Stimulated activated CD4-positive, alpha-beta T cell treated with anti-CD3 and anti-CD28 coated beads, Interleukin-4, amount 100 ng/mL, for 1 hour (primary cell): ENCODE measurements at places on chromosomes 3 and 15.

GRCh38 chr3:54649551-54649950, 278.3 kb downstream of the LRTM1 start:
- no peak for DNase-seq

DNA sequence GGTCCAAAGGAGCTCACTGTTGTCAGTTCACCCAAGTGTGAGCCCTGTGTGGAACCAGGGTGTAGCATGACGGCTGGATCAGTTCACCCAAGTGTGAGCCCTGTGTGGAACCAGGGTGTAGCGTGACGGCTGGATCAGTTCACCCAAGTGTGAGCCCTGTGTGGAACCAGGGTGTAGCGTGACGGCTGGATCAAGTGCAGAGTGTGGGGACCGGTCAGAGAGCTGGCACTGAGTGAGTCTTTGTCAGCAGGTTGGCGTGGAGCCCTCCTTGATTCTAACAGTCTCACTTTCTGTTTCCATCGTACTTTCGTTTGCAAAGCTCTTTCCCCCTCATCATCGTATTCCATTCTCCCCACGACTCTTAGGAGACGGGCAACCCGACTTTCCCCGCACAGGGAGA, 57.9 kb upstream of the DLG1 start:
- no peak for DNase-seq

- no peak for DNase-seq
These were observed 36.9 kb downstream of the SENP8 start for GRCh38 chr15:72155003-72155621.

DNA sequence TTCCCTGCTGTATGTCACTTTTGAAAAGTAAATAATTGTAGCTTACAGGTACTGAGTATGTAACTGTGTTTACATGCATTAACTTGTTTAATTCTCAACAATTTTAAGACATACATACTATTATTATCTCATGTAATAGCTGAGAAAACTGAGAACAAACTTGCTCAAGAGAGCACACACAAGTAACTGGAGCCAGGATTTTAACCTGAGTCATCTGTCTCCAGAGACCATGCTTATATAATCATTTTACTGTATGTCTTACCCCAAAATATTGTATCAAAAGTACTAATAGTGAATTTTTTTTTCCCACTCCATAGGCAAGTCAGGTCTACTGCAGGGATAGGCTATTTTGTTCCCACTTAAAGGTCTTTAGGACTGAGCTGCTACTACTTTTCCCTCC, 95.4 kb downstream of the FEZF2 start:
- DNase-seq = no peak

- DNase-seq = no peak
These were observed 976 bp downstream of the ATP2B2 start for GRCh38 chr3:10504171-10505049.

- DNase-seq = no peak
These were observed 4.3 kb downstream of the PFKFB4 start for GRCh38 chr3:48552111-48552951.

GRCh38 chr15:60138397-60138968, 134.4 kb downstream of the FOXB1 start:
- DNase-seq = no peak

- no peak for DNase-seq
These were observed 124.2 kb downstream of the LIPC start for GRCh38 chr15:58556028-58556361.

DNA sequence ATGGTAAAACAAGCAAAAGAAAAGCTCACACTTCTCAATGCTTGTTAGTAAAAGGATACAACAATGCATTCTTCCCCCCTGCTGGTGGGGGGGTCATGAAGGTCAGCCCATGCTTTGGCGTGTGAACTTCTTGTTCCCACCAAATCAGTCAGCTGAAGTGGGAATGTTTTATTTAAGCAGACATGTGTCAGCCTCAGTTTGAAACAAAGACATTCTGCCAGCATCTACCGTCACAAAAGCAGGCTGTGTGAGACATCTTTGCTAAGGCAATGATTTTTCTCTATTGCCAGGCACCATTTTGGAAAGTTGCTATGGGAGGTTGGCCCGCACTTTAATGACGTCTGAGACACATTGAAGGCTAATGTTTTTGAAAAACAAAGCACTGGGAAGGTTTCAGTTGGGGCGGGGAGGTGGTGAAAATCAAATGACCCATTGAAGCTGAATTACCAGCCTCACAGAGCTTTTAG, 206.6 kb downstream of the TLE3 start:
- DNase-seq = no peak

GRCh38 chr3:153138276-153139210, 23.5 kb upstream of the RAP2B start:
- peak; percentile 50 for DNase-seq

GRCh38 chr3:177599326-177599725, 402.0 kb upstream of the TBL1XR1 start:
- no peak for DNase-seq

DNA sequence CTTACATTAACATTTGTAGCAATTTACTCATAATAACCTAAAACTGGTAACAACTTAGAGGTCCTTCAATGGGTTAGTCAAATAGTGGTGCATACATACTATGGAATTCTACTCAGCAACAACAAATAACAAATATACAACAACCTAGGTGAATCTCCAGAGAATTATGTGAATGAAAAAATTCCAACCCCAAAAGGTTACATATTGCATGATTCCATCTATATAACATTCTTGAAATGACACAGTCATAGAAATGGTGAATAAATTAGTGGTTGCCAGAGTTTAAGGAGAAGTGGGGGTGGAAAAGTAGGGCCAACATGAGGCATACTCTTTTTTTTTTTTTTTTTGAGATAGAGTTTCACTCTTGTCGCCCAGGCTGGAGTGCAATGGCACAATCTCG, 12.7 kb upstream of the SNTN start:
- no peak for DNase-seq

DNA sequence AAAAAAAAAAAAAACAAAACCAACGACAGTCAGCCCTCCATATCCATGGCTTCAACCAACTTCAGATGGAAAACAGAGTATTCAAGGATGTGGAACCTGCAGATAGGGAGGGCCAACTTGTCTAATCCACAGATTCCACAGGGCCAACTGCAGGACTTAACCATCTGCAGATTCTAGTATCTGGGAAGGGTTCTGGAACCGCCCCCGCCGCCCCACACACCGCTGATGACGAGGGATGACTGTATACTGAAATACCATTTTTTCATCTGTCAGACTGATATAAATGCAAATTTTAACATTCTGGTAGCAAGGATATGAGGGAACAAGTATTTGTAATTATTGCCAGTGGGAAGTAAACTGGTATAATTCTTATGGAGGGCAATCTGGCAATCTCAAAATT, 29.5 kb downstream of the ADPGK start:
- no peak for DNase-seq

- no peak for DNase-seq
These were observed 74.4 kb upstream of the MDFIC2 start for GRCh38 chr3:70386846-70387245.

GRCh38 chr15:85139391-85139790, 157.7 kb downstream of the PDE8A start:
- no peak for DNase-seq

DNA sequence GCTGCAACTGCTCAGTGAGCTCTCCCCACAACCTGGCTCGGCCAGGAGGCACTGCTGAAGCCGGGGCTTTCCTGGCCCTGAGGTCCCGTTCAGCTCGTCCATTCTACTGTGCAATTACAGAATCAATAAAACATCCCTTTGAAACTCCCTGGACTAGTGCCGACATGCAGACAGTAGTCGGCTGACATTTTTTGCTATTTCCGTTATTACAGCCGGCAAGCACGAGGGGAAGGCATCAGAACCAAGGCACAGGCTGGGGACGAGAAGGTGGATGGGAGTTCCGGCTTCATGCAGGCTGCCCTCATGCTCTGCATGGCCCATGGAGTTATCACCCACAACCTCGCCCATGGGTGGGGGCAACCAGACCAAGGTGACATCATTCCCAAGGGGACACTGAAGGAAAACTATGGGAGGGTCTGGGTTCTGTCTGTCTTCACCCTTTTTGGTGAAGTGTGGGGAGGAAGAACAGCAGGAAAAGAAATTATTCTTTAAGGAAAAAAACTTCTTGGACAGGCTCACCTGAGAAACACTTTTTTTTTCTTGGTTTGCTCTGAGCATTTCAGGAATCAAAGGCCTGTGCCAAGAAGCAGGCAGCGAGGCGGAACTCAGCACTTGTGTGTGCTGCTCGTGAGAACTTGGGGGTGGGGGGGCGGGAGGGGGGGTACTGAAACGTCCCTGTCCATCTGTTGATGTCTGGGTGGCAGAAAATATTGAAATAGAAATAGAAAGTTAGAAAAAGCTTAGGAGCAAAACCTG, 154.5 kb downstream of the FOXP1 start:
- no peak for DNase-seq

GRCh38 chr3:14539742-14540491, at the start of gene GRIP2:
Gene GRIP2, minus strand, starts transcription at chr3:14540342. Its CDS starts 34 bp downstream, at chr3:14540308.
- DNase-seq = no peak

- DNase-seq = no peak
These were observed 24.5 kb upstream of the DENND6A start for GRCh38 chr3:57717205-57717868.

DNA sequence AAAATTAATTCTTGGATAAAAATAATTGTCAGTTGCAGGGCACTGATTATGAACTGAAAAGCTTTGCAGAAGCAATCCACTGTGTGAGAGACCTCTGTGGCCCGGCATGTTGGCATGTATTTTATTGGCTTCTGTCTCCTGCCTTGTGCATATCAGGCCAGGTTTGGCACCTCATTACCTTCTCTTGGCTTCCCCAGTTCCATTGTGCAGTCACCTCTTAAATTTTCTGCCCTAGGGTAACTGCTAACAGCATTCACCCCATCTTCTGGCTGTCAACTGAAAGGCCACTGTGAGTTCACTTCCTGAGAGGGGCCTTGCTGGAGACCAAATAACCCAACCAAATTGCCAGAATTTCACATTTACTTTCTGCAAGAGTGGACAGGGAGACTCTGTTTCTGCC, 92.7 kb upstream of the RARB start:
- DNase-seq = no peak

DNA sequence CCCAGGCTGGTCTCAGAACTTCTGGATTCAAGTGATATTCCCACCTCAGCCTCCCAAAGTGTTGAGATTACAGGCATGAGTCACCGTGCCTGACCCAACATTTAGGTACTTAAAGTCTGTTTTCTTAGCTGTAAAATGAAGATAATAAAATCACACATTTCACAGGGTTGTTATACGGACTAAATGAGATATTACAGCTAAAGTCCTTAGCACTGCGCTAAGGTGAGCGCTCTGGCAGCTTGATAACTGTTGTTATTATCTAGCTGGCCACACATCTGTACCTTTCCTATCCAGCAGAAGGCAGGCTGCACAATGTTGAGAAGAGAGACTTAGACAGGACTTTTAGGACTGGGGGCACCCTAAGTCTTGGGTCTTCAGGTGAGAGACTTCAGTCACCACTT, 2.7 kb upstream of the LIPH start:
- no peak for DNase-seq

DNA sequence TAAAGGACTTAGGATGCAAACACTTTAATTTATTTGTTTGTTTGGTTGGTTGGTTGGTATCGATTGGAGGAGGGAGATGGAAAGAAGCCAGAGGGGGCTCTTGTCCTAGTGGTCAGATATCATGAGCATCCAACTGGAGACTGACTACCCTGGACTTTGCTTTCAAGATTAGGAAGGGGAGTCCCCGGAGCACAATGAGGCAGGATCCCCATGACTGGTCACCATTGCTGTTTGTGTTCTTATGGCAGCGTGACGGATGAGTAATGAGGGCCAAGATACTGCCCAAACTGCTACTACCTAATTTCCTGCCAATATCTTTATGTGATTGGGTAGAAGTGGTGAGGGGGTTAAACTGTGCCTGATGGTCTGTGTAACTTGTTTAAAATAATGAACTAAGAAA, 354.6 kb upstream of the ROPN1 start:
- DNase-seq = no peak

- DNase-seq = no peak
These were observed 114.4 kb downstream of the PDZRN3 start for GRCh38 chr3:73510334-73510733.

GRCh38 chr15:43930079-43930478, 103.3 kb downstream of the WDR76 start:
- DNase-seq = no peak

DNA sequence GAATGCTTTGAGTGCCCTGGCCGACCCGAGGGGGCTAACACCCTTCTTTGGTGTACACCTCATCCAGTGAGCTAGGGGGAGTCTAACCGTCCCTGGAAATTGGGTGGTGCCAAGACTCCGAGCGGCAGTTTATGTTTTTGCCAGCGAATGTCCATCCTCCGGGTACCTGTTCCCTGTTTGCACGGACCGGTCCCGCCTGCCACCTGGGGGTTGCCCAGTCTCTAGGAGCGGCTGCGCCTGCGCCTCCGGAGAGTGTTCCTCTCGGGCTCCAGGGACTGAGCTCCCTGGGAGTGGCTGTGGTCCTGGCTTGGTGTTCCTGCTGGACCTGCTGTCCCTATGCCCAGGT, 913 bp upstream of the WNT7A start:
- no peak for DNase-seq

GRCh38 chr3:52126036-52126435, 28.2 kb downstream of the POC1A start:
- no peak for DNase-seq
